HEK293T (cell line): ENCODE measurements at places on chromosomes 1 and 21.
A peak's percentile ranks its signal among the peaks of the same experiment; 100 is the strongest.

DNA sequence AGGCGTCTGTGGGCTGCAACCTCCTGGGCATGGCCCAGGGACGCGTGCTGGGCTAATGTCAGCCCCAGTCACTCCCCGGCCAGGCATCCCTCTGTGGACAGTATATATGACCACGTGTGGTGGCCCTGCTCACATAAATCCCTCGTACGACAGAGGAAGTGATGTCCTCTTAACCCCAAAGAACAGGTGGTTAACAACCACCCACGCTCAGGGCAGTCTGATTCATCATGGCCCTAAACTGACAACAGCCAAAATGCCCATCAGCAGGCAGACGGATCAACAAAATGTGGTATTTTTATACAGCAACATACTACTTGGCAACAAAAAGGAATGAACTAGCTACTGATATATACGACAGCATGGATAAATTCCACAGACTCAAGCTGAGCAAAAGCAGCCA is 51.0 kb downstream of the ECE1 start:
- DNase-seq: no peak

GRCh38 chr1:23354245-23354644 is 10.2 kb upstream of the HNRNPR start:
- no peak for DNase-seq

DNA sequence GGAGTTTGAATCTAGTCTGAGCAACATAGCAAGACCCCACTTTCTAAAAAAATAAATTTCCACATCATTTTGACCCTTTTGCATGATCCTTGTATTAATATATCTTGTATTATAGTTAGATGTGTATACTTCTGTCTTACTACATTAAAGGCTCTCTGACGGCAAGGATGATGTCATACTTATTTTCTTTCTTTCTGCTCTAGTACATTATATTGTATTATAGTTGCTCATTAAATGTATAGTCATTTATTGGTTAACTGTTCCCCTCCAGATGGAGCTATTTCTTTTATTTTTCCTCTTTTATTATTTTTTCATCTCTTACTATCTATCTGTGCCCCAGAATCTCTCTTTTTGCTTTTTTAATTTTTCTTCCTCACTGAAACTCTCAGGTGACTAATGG is 15.0 kb upstream of the OLFML2B start:
- DNase-seq: no peak

DNA sequence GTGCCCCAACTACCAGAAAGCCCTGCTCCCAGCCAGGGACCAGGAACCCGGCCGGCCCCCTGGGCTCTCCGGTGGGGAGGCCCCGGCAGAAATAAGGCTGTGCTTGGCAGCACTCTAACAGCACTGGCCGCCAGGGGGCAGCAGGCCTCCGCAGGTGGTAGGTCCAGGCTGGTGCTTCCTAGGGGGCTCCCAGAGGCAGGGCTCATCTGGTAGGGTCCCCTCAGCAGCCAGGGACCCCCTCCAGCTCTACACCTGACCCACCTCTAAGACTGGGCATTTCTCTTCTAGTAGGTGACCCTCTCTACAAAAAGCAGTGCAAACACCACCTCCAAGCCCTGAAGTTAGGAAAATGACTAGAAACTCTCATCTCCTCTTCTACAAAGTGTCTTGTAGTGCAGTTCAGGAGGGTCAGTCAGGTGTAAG is 85.6 kb downstream of the STUM start:
- DNase-seq: peak; percentile 90

- no peak for DNase-seq
Measured at GRCh38 chr1:174266991-174267612, 107.8 kb downstream of the RABGAP1L start.

DNA sequence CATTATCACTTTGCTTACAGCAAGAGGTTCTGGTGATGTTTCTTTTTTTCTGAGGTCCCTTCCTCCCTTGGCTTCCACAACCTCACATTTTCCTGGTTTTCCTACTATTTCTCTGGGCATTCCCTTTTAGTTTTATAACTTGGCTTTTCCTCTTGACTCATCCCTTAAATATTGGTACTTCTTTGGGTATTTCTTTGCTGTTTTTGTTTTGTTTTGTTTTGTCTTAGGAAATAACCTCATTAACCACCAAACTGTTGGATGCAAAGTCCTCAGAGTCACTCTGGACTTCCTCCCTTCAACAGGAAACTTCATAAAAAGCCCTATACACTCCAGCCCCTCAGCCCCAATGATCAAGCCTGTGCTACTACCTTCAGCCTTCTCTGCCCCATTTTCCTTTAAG is 211.1 kb downstream of the DUSP10 start:
- no peak for DNase-seq

GRCh38 chr1:101532377-101532776 is 295.6 kb downstream of the S1PR1 start:
- no peak for DNase-seq

- DNase-seq: no peak
Measured at GRCh38 chr1:158329733-158330132, 1.6 kb downstream of the CD1B start.

DNA sequence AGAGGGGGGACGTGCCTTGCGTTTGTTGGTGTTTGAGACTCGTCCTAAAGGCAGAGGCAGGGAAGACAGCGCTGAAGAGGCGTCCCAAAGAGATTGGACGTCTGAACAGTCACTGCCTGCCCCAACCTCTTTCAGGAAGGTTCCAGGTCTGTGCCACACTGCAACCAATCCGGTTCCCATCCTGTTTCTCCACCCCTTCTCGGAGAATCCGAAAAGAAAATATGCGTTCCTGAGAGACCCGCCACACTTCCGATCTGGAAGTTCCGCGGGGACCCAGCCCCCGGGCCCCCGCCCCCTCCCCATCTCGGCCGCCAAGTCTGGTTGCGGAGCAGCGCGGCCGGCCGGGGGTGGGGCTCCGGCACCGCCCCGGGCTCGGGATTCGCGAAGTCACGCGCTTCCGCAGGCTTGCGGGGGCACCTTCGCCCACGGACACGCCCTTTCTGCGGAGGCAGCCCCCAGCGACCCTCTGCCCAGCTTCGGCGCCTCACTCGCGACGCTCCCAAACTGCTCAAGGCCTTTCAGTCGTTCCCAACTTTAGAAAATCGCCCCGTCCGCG is 124.5 kb upstream of the DPYD start:
- no peak for DNase-seq

GRCh38 chr1:83090195-83090594 is 908.7 kb downstream of the TTLL7 start:
- no peak for DNase-seq

DNA sequence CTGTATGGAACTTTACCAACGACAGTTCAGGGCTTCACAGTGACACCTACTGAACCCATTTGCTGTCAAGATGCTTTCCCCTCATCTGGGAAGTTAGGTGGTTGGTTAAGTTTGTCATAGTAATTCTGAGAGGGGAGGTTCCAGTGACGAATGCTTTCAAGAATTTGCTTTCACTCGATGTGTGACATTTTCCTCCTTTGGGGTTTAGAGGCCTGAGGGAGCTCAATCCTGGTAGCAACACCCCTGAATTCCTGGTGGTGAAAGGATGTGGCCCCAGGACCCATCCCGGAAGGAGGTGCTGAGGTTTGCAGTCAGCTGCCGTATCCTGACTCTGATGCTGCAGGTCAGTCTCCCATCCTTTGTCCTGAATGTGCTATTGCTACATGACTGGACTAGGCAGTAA is 2.8 kb downstream of the PIGV start:
- no peak for DNase-seq

DNA sequence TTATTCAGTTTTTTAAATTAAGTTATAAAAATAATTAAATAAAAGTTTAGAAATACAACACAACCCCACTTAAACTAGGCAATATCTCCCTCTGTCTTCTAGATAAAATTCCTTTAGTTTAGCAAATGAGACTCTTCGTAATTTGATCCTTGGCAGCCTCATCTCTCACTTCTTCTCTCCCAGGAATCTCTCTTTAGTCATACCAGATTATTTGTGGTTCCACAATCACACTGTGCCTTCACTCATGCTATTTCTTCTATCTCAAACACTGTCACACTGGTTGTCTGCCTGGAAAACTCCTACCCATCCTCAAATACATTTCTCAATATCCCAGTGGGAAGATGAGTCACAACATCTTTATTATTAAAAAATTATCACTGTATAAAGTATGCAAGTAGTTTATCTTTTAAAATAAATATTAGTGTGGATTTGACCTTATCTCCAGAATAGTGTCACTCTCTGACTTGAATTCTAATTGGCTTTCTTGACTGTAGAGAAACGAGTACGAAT is 195.5 kb downstream of the KCNH1 start:
- no peak for DNase-seq

- no peak for DNase-seq
Measured at GRCh38 chr1:104073463-104073902, 323.8 kb downstream of the AMY1C start.

DNA sequence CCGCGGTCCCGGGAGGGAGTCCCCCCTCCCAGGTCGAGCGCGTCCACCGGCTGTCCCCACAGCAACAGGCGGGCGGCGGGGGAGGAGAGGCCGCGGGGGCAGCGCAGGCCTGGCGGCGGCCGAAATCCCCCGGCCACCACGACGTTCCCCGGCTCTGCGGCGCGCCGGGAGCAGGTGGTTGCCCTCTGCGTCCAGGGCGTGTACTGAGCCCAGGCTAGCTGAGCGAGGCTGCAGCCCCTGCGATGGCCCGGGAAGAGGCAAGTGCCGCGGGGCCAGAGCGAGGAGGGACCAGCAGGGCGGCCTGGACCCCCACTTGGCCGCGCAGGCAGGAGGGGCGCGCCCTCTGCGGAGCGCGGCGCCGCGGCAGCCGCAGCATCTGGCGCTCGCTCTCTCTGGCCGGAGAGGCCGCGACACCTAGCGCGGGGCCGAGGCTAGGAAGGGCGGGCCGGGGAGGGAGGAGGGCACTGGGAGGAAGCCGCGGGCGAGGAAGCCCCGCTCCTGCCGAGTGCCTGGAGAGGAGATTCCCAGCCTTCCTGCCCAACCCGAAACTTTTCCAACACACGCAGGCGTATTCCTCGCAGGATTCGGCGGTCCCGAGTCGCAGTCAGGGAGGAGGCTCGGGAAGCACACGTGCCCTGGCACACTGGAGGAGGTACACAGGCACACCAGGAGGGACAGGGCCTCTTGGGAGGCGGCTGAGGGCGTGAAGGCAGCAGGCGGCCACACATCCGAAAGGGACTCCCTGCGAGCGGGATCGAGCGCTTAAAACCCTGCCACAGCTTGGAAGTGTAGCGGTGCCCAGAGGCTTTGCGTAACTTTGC is 4.9 kb upstream of the PROX1 start:
- peak; percentile 56 for DNase-seq

DNA sequence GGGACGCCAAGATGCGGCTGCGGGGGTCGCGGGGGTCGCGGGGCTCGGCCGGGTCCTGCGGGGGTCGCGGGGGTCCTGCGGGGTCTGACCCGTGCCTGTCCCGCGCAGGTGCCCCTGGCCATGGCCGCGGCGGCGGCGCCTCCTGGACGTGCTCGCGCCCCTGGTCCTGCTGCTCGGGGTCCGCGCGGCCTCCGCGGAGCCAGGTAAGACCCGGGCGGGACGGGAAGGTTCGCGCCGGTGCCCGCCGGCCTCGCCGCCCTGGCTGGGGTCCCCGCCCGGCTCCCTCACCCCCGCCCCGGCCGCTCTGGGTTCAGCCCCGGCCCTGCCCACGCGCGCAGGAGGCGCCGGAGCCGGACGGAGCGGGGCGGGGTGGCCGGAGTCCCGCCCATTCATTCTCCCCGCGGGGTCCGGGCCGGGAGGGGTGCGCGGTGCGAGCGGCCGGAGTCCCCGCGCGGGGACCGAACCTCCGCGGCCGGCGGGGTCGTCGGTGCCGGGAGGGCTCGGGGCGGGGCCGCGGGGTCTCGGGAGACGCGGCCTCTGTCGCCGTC is 380 bp downstream of the COL18A1 start:
- DNase-seq: peak; percentile 65

GRCh38 chr1:53265581-53265980 is 27.3 kb upstream of the MAGOH start:
- DNase-seq: no peak

- no peak for DNase-seq
Measured at GRCh38 chr1:80468356-80468755, 1332.4 kb upstream of the ADGRL2 start.

GRCh38 chr1:150473659-150474058 is 13.6 kb upstream of the TARS2 start:
- no peak for DNase-seq

DNA sequence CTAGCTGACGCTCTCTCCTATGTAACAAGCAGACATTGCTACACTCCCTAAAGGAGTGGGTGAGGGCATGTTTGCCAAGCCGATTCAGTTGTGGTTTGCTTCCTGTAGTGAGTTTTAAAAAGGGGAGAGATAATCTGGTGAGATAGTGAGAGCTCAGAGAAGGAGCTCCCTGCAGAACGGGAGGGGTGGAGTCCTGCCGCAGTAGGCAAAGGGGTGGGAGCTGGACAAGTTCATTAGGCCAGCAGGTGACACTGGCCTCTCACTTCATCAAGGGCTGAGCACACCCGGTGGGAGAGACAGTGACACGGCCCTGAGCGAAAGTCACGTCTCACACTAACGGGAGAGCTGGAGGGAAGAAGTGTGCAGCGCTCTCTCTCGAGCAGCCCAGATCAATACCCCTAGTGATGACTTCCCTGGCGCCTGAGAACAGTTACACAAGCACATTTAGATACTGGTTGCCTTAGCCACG is 144.0 kb upstream of the CD34 start:
- no peak for DNase-seq

DNA sequence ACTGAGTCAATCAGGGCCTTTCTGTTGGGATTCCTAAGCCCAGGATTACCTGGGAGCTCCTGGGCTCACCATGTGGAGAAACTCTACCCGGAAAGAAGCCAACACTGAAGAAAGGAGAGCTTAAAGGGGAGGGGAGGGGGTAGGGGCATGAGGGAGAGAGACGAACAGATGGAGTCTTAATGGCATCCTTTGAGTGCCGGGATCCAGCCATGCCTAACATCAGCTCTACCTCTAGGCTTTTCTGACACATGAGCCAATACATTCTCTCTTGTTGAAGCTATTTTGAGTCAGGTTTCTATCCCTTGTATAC is 75.0 kb downstream of the NPHP4 start:
- no peak for DNase-seq

DNA sequence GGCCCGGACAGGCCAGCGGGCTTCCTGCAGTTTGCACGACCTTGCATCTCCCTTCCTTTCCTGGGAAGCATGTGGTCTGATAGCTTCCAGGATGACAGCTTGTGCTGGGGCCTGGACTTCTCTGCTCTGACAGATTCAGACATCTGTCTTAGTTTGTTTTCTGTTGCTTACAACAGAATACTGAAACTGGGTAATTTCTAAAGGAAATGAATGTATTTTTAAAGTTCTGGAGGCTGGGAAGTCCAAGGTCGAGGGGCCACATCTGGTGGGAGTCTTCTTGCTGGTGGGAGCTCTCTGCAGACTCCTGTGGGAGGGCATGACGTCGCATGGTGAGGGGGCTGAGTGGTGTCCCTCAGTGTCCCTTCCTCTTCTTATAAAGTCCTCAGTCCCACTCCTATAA is 35.3 kb upstream of the TENT5B start:
- no peak for DNase-seq

DNA sequence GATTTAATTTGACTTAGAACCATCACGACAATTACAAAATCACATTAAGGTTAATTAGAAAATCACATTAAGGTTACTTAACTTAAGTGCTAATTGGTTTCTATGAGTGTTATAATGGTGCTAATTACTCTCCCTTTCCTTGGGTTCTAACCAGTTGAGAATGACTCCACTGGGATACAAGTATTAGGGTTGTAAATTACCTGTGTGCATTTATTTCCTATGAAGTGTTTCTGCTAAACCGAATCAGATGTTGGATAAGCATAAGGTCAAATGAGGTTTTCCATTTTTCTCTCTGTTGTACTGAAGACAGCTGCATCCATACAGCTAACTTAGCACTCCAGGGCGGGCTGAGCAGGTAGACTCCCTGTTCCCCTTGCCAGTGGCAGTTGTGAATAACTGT is 610.3 kb upstream of the TMPRSS15 start:
- no peak for DNase-seq

- no peak for DNase-seq
Measured at GRCh38 chr1:6509919-6510291, 18.4 kb upstream of the PLEKHG5 start.

GRCh38 chr1:65963156-65963888 is 170.6 kb downstream of the PDE4B start:
- DNase-seq: no peak
